ENCODE measurements at places on chromosomes 7 and 10.

DNA sequence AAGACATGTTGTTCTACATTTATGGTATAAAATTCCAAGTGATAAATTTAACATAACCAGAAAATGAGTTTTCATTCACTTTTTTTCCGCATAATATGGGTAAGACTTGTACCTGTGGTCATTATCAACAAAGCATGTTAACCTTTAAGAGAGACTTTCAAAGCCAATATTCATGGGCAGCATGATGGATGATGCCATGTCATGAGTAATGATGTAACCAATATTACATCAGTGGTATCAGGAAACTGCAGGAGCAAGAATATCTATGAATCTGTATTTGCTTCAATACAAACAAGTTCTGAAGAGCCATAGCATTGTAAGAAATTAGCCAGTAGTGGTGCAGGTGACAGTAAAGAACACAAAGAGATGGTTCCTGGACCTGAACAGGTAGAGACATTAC, 126.9 kb downstream of the C1GALT1 start:
- no peak for DNase-seq

DNA sequence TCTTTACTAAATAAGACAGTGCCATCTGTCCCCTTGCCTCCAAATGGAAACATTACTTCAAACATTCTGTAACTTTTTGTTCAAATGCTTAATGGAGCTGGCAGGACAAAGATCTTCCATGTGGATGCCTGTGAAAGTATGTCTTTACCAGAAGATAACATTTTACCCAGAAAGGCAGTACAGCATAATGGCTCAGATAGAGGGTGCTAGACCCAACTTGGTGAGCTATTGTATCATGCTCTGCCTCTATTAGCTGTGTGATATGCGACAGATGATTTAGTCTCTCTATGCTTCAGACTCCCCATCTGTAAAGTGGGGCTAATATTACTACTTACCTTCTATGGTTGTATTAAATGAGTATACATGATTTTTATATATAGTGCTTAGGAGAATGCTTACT, 8.8 kb upstream of the SMKR1 start:
- no peak for DNase-seq

- no peak for DNase-seq
Measured at GRCh38 chr10:57260175-57260574, 899.1 kb upstream of the ZWINT start.

DNA sequence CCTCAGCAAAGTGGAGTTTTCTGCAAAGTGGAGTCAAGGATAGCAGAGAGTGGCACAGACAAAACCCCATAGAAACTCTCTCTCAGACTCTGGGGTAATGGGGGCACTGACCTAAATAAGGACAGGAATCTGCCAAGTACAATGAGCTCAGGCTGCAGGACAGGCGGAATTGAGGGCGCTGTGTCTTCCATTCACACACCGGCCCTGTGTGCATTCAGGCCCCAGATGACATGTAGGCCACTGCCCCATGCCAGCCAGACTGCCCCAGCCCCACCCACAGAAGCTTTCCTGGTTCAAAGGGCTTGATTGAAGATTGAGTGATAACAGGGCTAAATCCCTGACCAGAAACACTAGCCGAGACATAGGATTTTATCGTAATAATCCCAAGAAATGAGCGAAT, 52.7 kb downstream of the EEPD1 start:
- DNase-seq = no peak

DNA sequence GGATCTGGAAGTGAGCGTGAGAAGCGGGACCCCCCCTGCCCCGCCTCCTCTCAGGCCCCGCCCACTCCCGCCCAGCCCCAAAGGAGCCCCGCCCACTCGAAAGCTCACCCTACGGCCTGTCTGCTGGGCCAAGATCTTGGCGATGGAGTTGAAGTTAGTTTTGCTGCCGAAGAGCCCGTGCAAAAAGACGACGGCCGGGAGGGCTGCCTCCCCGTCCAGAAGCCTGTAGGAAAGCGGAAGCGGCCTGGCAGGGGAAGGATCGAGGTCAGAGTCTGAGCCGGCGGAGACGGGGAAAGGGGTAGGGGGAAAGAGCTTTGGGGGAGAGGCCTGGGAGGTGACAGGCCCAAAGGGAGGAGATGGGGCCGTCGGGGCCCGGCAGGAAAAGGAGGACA, 386 bp downstream of the ABHD11 start:
- DNase-seq = no peak

DNA sequence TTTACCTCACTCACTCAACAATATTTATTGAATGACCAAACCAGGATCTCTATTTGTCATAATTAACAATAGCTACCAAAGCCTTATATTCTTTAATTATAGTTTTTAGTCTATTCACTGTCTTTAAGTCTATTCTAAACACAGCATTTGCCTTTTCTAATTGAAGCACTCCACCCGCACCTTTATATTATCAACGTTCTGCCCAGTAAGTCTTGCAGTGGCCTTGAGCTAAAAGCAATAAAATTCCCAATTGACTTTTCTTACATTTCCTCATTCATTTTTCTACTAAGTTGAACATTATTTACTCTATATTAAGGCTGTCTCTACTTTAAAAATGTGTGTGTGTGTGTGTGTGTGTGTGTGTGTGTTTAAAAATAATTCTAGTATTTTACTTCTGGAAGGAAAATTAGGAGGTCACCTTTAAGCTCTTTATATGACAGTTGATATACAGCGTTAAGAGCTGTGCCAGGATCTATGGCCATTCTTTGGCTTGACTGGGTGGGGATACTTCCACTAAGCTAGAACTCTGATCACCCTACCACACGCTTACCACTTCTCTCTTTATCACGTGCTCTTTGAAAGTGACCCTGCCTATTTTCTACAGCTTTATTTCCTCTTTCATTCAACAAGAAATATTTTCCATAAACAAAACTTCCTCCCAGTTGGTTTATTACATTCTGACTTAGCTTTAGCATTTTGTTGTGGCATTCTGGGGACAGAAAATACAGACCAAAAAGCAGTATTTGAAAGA, 8.8 kb downstream of the PAPSS2 start:
- no peak for DNase-seq
